ENCODE measurements at places on chromosomes 3 and 15. TPM values are rescaled to one million over a fixed set of nuclear protein-coding genes. Genes with fewer than 3 reads are reported as not detected.

Gene SOX2
- total RNA-seq = not detected

Gene RASGRP1
- 0.13 TPM for total RNA-seq

Gene STAB1
- 215 TPM for total RNA-seq

Gene CHRFAM7A
- 5.3 TPM for total RNA-seq

Gene KBTBD8
- 6.0 TPM for total RNA-seq

Gene RNF13
- total RNA-seq = 50.4 TPM

Gene ZNF80
- not detected for total RNA-seq

Gene GAP43
- not detected for total RNA-seq

Gene RGMA
- total RNA-seq = not detected

Gene EEFSEC
- total RNA-seq = 6.8 TPM

Gene ABHD6
- 7.3 TPM for total RNA-seq

Gene BUB1B
- total RNA-seq = 78.3 TPM

Gene CYP1A1
- 4.5 TPM for total RNA-seq

Gene GPR176
- 46.4 TPM for total RNA-seq

Gene IL5RA
- not detected for total RNA-seq

Gene MAN2C1
- 147 TPM for total RNA-seq

Gene GABRR3
- not detected for total RNA-seq

Gene APOD
- total RNA-seq = 6.8 TPM

Gene TMC3
- not detected for total RNA-seq

Gene ZNF502
- 4.8 TPM for total RNA-seq

Gene ARID3B
- 4.1 TPM for total RNA-seq

Gene ERC2
- total RNA-seq = 2.8 TPM

Gene C3orf22
- total RNA-seq = not detected

Gene CCDC54
- total RNA-seq = not detected

Gene PRKCI
- total RNA-seq = 59.8 TPM

Gene TTC23
- total RNA-seq = 23.8 TPM

Gene TTLL13
- not detected for total RNA-seq

Gene PLCD1
- 22.3 TPM for total RNA-seq

Measured in thoracic aorta endothelial cell (primary cell).